ENCODE measurements at places on chromosomes 7 and 10. TPM values are rescaled to one million over a fixed set of nuclear protein-coding genes. Genes with fewer than 3 reads are reported as not detected.
A peak's percentile ranks its signal among the peaks of the same experiment; 100 is the strongest.

- DNase-seq, result peak; percentile 74
These were observed 3.2 kb downstream of the MAFK start for GRCh38 chr7:1533547-1534329.

DNA sequence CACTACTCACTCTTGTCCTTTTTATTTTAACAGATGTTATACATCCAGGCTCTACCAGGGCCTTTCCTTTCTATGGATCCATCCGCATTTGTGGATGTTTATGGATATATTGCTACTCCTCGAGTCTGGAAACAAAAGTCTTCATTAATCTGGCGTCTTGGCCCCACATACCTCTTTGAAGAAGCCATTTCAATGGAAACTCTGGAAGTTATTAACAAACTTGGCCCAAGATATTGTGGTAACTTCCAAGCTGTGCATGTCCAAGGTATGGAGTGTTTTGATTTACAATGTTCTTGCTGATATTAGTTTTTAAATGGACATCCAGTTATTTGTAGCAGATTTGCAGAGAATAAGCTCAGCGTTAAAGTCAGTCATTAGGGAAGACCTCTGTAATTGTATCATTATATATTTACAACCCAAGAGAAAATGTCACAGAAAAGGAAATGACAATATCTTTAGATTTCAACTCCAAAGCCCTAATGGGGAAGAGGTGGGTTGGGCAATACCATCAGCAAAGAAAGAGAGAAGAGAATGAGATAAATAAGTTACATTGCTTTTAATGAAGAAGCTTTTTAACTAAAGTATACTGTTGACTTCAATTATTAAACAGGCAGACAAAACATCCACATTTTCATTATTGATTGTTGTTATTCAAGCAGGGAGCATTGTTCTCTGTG is 102.1 kb downstream of the WDFY4 start:
- no peak for DNase-seq

GRCh38 chr10:122224159-122224558 is 46.9 kb upstream of the BTBD16 start:
- no peak for DNase-seq

The FLNC gene
- total RNA-seq, result 0.16 TPM

DNA sequence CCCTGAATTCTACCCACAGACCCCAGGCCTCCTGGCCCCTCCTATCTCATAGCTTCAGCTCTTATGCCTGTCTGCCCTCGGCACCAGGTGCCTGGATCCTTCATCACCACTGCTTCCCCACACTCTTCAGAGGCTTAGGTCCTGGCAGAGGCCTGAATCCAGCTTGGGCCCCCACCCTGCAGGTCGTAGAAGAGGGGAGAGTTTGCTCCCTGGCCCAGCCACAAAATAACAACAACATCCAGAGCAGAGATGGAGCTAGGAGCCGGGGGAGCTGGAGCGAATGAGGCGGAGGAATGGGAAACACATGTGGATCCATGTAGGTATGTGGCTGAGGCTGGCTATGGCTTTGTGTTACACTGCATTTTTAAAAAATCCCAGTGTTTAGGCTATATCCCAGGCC is 7.8 kb upstream of the OPN4 start:
- no peak for DNase-seq

The PLEKHS1 gene
- total RNA-seq, result not detected

GRCh38 chr7:55432939-55433784 is 68.0 kb downstream of the LANCL2 start:
- peak; percentile 33 for DNase-seq

GRCh38 chr10:9254353-9254752 is 1199.9 kb downstream of the GATA3 start:
- DNase-seq, result no peak

DNA sequence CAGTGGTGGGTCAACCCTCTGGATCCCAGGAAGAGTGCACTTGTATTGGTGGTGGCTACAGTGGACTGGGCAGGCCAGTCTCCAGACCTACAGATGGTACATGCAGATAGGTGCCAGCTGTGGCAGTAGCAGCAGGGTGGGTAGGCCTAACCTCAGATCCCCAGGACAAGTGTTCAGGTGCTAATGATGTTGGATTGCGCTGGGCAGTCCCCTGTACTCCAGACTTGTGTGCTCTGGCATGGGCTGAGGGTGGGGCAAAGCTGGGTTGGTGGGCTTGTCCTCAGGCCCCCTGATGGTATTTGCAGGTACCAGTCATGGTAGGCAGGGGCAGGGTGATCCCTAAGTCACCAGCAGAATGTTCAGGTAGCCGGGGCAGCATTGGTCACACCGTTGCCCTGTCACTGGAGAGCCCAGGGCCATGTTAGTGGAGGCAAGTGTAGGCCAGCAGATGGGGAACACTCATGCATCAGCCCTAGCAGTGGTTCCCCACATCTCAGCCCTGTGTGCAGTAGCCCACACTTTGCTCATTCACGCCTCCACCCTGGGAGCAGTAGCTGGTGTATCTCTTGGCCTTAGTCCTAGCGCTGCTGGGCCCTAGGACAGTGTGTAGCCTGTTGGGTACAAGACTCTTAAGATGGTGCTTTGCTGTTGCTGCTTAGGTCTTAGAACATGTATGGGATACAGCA is 171.3 kb downstream of the MLLT10 start:
- DNase-seq, result no peak

DNA sequence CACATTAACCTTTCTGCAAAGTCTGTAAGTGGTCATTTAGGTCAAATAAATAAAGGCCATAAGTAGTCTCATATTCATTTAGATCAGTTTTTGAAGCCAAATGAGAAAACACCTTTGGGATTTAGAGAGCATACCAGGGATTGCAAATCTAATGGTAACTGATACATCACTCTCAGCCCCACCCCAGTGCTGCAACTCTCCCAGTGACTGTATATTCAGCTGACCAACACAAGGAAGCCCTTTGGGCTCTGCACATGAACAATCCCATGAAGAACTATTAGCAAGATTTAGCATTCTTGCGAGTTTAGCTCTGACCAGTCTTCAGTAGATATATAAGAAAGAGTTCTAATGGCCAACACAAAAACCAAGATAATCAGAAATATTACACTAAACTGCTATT is 252.3 kb downstream of the CSTF2T start:
- DNase-seq, result no peak

- peak; percentile 45 for DNase-seq
These were observed 531.1 kb upstream of the STEAP1 start for GRCh38 chr7:89623018-89623672.

DNA sequence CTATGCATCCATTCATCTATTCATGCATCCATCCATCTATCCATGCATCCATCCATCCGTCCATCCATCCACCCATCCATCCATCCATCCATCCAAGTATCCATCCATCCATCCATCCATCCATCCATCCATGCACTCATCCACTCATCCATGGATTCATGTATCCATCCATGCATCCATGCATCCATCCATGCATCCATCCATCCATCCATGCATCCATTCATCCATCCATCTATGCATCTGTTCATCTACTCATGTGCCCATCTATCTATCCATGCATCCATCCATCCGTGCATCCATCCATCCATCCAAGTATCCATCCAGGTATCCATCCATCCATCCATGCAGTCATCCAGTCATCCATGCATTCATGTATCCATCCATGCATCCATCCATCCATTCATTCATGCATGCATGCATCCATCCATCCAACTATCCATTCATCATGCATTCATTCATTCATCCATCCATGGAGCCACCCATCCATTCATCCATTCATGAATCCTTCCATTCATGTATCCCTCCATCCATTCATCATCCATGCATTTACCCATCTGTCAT is 132.0 kb downstream of the DYNC2I1 start:
- no peak for DNase-seq
